ENCODE measurements at places on chromosomes 1 and 21.
A peak's percentile ranks its signal among the peaks of the same experiment; 100 is the strongest.

DNA sequence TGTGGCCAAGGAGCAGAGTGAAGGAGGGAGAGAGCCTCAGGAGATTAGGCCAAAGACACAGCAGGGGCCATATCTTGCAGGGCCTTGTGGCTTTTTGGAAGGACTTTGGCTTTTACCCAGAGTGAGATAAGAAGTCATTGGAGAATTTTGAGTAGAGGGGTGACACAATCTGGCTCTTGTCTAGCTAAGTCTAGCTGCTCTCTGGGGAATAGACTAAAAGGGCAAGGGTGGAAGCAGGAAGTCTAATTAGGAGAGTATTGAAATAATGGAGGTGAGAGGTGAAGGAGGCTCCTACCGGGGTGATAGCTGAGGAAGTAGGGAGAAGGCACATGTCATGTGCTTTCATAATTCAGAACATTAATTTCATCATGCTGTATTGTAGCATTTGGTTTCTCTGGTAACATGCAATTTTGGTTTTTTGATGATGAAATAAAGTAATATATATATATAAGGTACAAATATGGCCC is 34.3 kb upstream of the KCNA3 start:
- no peak for DNase-seq

GRCh38 chr1:74531796-74532195 is 19.4 kb upstream of the LRRC53 start:
- DNase-seq, result no peak

GRCh38 chr1:42056460-42056859 is 96.8 kb upstream of the GUCA2B start:
- no peak for DNase-seq

GRCh38 chr1:89938171-89939055 is 56.5 kb upstream of the ZNF326 start:
- no peak for DNase-seq

DNA sequence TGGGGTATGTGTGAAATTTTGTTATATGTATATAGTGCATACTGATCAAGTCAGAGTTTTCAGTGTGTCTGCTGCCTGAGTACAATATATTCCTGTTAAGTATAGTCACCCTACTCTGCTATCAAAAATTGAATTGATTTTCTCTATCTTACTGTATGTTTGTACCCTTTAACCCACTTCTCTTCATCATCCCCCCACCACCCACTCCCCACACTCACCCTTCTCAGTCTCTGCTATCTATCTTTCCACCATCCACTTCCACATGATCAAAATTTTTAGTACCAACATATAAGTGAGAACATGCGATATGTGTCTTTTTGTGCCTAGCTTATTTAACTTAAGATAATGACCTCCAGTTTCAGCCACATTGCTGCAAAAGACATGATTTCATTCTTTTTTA is 4.2 kb downstream of the LY9 start:
- no peak for DNase-seq

GRCh38 chr1:218525031-218525430 is 179.9 kb downstream of the TGFB2 start:
- no peak for DNase-seq

GRCh38 chr1:12142141-12142823 is 24.5 kb upstream of the TNFRSF1B start:
- no peak for DNase-seq

DNA sequence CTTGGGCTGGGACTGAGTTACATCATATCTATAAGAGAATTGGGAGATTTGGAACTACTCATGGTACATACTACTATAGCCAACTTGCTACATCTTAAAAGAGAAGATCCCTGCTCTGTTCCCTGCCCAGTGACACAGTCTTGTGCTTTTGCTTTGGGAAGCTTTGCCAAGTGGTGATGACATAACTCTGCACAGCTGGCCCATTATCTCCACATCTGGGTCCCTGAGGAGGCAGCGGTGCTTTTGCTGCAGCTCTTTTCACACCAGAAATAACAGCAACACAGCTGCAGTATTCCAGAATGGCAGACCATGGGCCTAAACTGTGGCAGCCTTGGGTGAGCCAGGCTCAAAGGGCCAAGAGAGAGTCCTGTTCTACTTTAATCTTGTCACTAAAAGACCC is 296.0 kb downstream of the HHAT start:
- DNase-seq, result peak; percentile 41

DNA sequence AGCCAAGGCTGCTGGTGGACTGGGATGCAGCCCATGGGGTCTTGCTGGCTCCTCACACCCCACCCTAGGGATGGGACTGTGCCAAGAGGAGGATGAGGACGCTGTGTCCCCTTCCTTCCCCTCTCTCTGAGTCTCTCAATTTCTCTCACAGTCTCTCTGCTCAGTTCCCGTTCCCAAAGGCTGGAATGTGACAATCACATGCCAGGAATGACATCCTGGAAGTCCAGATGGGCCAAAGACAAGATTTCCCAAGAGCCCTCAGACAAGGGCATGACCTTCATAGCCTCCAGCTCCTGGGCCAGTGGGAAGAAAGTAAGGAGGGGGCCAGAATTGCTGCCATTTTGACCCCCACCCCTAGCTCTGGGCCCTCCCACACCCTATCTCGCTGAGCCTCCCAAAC is 7.6 kb upstream of the CDCP2 start:
- DNase-seq, result no peak

DNA sequence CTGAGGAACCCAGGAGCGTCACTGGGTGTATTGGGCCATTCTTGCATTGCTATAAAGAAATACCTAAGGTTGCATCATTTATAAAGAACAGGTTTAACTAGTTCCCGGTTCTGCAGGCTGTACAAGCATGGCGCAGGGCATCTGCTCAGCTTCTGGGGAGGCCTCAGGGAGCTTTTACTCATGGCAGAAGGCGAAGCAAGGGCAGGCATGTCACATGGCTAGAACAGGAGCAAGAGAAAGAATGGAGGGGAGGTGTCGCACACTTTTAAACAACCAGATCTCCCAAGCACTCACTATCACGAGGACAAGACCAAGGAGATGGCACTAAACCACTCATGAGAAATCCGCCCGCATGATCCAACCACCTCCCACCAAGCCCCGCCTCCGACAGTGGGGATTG is 65.2 kb downstream of the PSMG1 start:
- DNase-seq, result no peak

DNA sequence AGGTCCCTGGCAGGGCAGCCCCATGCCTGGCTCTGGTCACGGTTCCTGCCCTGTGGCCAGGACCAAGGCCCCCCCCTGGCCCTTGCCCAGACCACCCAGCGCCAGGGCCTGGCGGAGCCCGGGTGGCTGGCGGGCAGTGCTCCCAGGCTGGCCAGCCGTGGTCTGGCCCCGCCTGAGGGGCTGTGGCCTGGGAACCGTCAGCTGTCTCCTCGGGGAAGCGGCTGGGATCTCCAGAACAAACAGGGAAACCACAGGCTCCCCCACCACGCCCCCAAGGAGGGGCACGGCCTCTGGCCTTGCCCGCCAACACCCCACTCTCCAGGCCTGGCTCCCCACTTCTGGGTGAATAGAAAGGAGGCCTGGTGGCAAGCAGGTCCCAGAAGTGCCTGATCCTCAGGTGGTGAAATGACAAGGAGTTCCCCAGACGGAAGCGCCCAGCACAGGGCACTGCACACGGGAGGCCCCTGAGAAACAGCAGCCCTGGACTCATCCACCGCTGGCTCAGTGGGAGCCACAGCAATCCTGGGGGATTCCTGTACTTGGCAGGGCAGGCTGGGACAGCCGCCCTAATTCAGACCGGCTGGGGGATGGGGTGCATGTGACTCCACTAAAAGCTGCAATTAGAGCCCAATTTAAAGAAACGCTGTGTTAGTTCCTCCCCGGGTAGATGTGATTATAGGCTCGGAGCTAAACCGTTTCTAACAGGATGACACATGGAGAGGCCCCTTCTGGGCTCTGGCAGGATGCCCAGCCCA is 78.9 kb downstream of the RAP1GAP start:
- no peak for DNase-seq

- DNase-seq, result no peak
Observed at GRCh38 chr1:83717785-83718184, 281.1 kb downstream of the TTLL7 start.

DNA sequence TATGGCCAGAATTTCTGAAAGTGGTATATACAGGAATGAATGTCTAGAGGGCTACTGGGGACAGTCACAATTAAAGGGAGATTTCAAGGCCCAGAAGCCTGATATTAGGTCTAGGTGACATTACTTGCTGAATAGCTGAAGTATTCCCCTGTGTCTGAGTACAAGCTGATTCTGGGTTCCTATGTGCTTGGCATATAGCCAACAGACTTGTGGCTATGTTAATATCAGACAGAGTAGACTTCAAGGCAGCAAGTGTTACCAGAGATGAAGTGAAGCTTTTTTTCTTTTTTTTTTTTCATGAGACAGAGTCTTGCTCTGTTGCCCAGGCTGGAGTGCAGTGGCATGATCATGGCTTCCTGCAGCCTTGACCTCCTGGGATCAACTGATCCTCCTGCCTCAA is 8.3 kb downstream of the TTC4 start:
- no peak for DNase-seq

GRCh38 chr1:176744142-176744541 is 281.2 kb downstream of the PAPPA2 start:
- DNase-seq, result no peak

DNA sequence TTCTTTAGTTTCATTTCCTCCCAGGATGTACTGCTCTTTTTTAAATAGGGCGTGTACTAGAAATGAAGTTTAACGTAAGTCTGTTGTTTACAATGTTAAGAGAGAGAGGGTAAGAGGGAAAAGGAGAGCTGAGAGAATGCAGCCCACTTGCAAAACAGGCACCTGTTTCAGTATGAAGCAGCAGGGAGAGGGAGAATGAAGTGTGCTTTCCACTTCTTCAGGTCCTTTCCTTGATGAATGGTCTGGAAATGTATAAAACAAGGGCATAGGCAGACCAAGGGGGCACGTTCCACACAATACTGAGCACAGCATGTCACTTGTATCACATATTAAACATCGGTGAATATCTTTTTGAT is 2.0 kb downstream of the KCNA3 start:
- DNase-seq, result no peak

DNA sequence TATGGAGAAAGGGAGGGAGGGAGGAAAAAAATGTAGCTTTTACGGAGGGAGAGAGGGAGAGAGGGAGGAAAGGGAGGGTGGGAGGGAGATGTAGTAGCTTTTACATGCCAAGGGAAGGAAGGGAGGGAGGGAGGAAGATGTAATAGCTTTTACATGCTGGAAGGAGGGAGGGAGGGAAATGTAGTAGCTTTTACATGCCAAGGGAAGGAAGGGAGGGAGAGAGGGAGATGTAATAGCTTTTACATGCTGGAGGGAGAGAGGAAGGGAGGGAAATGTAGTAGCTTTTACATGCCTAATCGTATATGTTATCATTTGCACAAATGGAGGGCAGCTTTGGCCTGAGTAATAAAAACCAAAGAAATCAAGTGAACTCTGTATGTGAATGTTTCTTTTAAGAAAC is 35.6 kb downstream of the EEIG2 start:
- DNase-seq, result no peak

DNA sequence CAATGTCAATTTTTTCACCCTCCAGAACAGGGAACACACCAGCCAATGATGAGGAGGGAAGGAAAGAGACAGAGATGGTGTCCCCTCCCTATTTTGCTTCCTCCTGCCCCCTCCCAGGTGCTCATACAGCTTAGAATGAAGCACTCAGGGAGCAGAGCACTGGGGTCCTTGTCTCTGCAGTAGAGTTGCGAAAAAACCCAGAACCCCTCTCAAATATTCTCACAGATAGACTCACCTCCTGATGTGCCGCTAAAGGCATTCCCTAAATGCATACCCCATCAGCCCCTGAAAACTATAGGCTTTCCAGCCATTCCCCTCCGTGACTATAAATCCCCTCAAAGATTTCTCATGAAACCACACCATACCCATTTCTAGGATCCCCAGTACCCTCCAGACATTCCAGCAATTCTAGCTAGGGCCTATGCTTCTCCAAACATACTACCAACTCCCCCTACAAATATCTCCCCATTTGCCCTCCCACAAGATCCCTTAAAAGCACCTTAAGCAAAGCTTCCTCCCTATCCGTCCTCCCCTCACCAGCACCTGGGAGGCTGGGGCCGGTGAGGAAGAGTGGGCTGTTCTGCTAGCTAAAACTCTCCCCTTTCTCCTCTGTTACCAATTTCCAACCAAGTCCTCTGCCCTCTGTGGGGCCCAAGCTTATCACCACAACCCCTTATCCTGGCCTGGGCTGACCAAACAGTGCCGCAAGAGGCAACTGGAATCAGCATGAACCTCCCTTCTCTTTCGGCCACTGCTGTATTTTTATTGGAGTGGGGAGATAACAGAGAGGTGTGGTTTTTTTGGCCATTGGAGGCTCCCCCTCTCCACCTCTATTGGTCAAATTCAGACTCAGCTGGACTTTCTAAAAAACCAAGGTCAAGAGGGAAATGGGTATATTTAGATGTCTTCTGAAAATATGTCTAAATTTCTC is 54.7 kb downstream of the RHBG start:
- DNase-seq, result no peak

DNA sequence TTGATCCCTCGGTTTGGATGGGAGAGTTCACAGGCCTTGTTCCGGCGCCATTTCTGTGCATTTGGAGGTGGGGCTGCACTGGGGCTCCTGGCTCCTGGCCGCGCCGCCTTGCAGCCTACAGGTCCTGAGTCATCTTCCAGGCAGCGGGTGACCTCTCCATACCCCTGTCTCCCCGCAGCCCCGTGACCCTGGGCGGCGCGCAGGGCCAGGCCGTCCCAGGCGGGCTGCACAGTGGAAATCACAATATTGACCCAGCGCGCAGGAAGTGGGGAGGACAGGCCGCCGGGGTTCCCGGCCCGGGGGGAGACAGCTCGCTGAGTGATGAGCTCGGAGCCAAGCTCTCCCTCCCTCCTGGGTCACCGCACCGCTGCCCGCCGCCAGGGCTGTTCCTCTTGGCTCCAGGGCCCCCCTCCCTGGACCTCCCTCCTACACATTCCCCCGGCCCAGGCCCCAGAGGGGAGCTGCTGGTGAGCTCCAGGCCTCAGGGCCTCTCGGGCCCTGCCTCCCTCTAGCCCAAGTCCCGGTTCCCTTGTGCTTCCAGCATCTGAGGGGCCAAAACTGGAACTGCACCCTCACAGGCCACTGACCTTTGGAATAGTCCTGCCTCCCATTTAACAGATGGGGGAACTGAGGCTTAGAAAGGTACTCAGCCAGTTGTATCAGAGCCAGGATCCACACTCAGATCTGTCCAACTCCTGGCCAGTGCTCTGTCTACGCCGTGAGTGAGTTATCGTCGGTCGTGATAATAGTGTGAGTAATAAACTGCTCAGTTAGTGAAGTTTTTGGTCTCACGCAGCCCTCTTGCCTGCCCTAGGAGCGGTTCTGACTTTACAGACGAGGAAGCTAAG is 142.9 kb upstream of the WNT4 start:
- no peak for DNase-seq

DNA sequence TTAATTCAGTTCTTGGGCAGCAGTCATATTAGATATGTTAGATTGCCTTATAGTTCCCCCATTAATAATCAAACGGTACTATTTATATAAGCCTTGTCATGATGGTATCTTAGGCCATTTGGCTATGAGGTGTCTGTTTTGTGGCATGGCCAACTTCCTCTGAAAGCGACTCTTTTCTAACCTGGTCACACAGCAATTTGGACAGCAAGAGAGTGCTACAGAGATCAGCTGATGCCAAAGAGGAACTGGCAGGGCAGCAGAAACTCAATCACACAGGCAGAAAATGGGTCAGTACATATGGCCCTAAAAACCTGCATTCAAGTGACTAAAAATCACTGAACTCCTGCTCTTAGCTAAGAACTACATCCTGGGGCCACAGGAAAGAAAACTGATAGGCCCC is 13.4 kb upstream of the MUTYH start:
- DNase-seq, result no peak

Data from anterior cingulate cortex (tissue), 58 donors.